ENCODE measurements at places on chromosomes 6 and 20.

- DNase-seq: no peak
Observed at GRCh38 chr6:903761-904160, 210.8 kb upstream of the EXOC2 start.

DNA sequence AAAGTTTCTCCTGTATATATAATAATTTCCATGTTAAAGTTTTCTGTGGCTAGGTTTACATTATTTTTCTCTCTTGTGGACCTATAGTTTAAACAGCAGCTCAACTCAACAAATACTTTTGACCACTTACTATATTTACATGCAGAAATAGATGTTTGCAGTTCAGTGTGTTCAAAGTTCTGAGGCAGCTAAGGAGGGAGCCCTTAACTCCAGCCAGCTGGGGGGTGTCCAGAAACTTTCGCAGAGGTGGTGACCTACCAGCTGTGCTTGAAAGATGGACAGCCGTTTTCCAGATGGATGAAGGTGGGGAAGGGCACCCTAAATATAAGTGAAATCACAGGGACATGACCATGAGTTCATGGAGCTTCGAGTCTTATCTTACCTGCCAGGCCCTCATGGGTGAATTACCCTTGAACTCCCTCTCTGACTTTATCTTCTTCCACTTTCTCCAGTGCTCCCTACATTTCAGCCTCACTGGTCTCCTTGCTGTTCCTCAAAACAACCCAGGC, 33.4 kb downstream of the DHX35 start:
- DNase-seq: no peak

DNA sequence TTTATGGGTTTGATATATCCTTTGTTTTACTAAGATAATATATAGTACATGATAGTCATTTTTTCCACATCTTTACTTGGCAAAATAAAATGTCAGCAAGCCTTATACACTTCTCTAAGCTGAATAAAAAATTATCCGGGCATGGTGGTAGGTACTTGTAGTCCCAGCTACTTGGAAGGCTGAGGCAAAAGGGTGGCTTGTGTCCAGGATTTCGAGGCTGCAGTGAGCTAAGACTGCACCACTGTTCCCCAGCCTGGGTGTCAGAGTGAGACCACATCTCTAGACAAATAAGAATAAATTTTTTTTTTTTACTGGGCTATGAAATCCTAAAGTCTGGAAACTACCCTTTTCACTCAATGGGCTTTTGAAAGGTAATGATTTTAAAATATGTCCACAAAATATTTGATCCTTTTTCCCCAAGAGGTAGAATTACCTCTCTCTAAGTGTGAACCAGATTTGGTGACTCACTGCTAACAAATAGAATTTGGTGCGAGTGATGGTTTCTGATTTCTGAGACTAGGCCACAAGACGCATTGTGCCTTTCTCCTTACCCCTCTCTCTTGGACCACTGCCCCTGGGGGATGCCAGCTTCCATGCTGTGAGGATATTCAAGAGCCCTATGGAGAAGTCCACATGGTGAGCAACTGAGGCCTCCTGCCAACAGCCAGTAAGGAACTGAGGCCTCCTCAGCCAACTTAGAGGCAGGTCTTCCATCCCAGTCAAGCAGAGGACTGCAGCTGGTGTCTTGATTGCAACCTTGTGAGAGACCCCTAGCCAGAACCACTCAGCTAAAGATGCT, 84.2 kb upstream of the ZNFX1 start:
- no peak for DNase-seq

DNA sequence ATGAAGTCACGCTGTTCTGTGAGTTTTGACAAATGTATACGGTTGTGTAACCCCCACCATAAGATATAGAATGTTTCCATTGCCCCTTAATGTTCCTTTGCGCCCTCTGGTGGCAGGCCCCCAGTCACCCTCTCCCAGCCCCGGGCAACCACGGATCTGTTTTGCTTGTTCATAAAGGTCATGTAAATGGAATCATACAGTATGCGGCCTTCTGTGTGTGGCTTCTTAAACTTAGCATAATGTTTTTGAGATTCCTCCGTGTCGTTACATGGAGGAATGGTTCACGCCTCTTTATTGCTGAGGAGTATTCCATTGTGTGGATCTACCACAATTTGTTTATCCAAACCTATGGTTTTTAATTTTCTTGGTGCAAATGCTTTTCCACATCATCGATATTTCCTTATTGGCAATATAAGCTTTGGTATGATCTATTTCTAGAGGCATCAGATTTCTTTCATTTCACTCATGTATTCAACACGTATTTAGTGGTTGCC, 28.4 kb downstream of the LYRM2 start:
- DNase-seq: no peak

- DNase-seq: peak; percentile 41
Observed at GRCh38 chr20:50980851-50981713, 22.5 kb downstream of the MOCS3 start.

- DNase-seq: no peak
Observed at GRCh38 chr6:40597301-40597700, 10.1 kb upstream of the LRFN2 start.

GRCh38 chr6:79034865-79035264, 43.2 kb downstream of the PHIP start:
- DNase-seq: no peak
